Endodermal cell (in vitro differentiated cells): ENCODE measurements at places on chromosomes 1 and 21.

GRCh38 chr1:231665101-231665500 lies 38.5 kb downstream of the DISC1 start:
- no peak for DNase-seq

GRCh38 chr1:109290998-109291397 lies 8.1 kb upstream of the PSRC1 start:
- DNase-seq, result no peak

- no peak for DNase-seq
These were observed 111.7 kb downstream of the KCNN3 start for GRCh38 chr1:154758346-154758745.

GRCh38 chr1:58529284-58529683 lies 17.2 kb downstream of the OMA1 start:
- no peak for DNase-seq

DNA sequence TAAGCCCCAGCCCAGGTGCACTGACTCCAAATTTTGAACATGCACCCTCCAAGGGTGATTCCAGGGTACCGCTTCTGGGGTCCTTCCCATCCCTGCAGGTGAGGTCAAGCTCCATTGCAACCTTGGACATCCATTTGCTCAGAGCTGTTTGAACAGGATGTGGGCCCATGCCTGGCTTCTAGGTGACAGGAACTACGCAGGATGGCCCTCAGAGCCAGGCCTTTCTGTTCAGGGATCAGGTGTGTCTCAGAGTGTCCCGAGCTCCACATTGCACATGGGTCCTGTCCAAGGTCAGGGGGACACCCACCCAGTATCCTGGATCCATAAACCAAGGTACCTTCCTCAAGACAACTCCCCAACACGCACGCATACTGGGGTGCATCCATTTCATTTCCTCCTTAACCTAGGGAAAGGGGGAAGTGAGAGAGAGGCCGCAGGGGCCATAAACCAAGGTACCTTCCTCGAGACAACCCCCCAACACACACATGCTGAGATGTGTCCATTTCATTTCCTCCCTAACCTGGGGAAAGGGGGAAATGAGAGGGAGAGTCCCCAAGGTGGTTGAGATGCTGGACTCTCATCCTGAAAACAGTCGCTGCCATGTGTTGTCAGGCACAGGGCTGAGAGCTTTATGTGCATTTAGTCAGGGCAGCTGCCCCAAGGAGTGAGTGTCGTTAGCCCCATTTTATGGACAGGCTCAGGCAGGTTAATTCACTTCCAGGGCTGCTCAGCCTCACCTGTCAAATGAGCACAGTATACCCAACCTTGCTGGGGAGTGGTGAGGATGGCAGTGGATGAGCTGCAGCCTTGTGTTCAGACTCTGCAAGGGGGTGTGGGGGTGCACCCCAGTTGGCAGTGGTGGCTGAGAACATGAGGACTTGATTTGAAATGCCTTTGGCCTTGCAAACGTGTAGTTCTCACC lies 2.1 kb downstream of the SLC66A1 start:
- DNase-seq, result no peak

- no peak for DNase-seq
These were observed 23.4 kb downstream of the WNT9A start for GRCh38 chr1:227924168-227924832.

- DNase-seq, result no peak
These were observed 107.2 kb downstream of the C1orf21 start for GRCh38 chr1:184493987-184494388.

DNA sequence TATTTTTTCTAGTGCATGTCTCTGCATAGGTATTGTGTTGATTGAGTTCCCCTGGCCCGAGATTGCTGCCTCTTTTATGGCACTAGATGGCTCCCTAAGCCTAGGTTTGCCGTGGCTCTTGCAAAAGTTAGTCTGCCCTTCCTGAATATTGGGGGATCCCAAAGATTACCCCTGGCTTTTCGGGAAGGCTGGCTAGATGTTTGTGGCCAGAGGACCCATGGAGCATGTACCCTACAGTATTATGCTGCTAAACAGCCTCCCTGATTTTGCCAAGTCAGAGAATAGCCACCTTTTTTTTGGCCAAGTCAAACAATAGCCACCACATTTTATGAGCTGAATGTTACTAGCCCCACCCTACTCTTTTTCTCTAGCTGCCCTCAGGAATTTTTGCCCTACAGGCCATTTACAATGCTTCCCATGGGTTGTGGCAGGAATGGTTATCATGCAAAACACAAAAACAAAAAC lies 343.2 kb downstream of the OLFM3 start:
- DNase-seq, result peak; percentile 88

- DNase-seq, result no peak
These were observed 651.6 kb downstream of the NPHP4 start for GRCh38 chr1:5340560-5341130.

DNA sequence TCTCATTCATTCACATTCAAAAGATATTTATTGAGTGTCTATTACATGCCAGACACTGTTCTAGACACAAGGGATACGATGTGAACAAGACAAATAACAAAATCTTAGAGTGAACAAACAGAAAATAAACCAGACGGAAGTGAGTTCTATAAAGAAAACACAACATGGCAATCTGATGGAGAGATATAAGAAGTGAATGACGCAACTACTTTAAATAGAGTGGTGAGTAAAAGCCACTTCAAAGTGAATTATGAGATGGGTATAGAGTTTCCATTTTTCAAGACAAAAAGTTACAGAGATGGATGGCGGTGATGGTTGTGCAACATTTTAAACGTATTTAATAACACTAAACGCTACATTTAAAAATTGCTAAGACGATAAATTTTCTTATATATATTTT lies 75.4 kb downstream of the CEP170 start:
- DNase-seq, result no peak

DNA sequence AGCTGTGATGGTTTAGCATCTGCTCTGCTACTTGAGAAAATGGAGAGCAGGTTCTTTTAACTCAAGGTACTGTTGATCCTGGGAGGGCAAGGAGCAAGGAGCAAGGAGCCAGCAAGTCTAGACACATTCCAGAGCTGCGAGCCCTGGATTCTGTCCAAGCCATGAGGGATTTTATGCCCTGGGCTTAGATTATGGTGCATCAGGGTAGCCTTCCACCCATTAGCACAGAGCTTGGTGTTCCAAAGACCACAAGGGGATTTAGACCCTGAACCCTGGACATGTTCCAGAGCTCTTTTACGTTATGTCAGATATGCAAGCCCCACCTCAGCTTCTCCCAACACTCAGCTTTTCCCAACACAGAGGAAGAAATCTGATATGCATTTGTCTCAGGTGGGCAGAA lies 2.0 kb upstream of the OR14I1 start:
- no peak for DNase-seq

DNA sequence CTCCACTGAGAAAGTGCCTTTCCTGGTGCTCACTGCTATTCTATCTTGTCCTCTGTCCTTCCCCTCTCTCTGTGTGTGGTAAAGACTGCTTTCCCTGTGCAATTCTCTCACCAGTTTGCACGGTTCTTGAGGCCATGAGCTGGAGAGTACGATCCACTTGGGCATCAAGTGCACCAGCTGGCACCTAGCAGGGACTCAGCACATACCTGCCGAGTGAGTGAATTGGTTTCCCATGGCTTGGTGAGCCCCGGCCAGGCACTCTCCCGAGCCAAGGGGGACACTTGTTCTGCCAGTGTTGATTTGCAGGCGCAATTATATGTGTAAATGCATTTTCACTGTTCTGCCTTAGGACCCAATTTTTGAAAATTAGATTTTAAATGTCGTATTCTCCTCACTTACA lies 313.5 kb downstream of the DISC1 start:
- no peak for DNase-seq

GRCh38 chr1:238589843-238590435 lies 699.2 kb upstream of the ZP4 start:
- DNase-seq, result no peak

GRCh38 chr1:174686213-174686612 lies 238.4 kb downstream of the GPR52 start:
- DNase-seq, result no peak

DNA sequence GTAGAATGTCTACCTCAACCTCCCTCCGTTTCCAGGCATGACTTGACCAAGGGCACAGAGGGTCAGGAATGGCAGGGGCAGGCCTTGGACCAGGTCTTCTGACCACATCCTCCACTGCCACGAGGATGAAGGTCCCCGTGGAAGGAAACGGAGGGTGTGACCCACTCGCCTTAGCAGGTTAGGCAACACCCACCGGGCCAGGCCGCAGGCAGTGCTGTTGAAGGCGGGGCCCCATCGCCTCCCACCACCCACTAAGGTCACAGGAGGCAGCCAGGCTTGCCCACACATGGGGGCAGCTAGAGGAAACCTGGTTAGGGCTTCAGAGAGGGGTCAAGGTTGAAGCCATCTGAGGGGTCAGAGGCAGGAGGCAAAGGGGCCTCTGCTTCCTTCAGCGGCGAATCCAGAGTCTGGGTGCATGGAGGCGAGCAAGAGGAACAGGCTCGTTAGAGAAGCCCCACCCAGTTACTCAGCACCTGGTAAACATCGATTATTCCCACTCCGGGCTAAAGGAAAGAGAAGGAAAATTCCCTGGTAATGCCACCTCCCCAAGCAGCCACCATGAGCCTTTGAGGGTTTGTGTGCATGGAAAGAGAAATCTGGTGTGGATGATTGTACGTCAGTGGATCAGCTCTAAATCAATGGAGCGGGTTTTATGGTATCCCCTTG lies 37.0 kb downstream of the RIPK4 start:
- no peak for DNase-seq

DNA sequence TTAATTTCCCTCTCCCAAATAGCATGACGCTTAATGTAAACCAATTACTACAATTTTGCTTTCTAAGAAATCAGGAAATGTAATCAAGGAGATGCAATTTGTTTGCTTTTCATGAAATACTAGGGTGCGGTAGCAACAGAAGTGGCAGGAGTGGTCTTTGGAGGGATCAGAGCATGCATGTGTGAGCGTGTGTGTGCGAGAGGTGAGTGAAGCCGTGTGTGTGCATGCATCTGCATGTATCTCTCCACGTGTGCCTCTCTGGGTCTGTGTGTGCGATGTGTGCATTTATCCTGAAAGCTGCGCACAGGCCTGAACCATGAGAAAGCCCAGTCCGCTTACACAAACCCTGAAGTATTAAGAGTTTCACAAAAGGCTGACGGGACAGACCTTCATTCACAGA lies 249.8 kb upstream of the C1orf174 start:
- no peak for DNase-seq

- no peak for DNase-seq
These were observed 325.9 kb downstream of the RPS6KC1 start for GRCh38 chr1:213376862-213377372.

- peak; percentile 84 for DNase-seq
These were observed 90.4 kb downstream of the INTS7 start for GRCh38 chr1:211944733-211945500.

GRCh38 chr1:80462006-80462405 lies 1338.7 kb upstream of the ADGRL2 start:
- DNase-seq, result no peak

DNA sequence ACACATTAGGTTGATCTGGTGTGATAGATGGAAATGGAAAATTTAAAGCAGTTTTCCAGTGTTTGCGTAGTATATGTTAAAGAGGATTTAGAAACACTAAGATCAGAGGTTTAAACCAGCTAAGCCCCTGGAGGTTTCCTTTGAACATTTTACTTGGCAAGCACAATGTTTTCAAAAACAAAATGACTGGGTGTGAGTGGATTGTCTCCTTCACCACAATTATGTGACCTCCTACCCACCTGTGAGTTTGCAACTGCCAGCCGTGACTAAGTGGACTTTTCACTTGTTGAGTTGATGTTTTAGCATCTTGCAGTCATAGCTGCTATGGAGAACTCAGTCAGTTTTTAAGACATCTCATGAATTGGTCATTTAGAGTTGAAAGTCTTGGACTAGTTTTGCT lies 4.7 kb downstream of the CCDC190 start:
- DNase-seq, result no peak
